ENCODE measurements at places on chromosomes 2 and 18.

GRCh38 chr2:227228061-227228667, 63.7 kb downstream of the COL4A3 start:
- no peak for DNase-seq

GRCh38 chr2:23452853-23453420, 68.0 kb downstream of the KLHL29 start:
- DNase-seq, result peak; percentile 30

DNA sequence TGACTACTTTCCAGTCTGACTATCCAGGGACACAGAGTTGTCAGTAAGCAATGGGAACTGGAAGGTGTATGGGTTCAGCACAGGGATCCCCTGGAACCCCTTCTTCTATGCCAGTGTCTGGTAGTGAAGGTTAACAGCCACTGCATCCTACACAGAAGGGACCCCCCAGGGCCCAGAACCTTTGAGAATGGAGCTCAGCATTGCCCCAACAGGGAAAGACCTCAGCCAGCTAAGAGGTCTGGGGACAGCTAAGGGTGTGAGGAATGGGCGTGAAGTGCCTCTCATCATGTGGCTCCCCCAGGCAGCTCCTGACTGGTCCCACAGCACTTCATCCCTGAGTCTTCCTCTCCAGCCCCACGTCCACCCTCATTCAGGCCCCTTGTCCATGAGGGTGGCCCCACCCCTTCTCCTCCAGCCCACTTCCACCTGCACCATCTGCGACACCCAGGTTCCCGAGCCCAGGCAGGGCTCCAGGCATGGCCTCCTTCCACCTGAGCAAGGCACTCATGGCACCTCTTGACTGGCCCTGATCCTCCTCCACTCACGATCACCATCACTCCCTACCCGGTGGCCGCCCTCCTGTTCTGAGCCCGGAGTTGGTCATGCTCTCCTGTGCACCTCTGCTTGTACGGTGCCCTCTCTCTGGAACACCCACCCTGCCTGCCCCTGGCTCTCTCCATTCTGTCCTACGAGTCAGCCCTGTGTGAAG, 77.1 kb downstream of the SFXN5 start:
- no peak for DNase-seq

GRCh38 chr2:239926587-239927232, 98.4 kb downstream of the NDUFA10 start:
- DNase-seq, result no peak

GRCh38 chr2:69514819-69515218, 77.6 kb upstream of the NFU1 start:
- DNase-seq, result no peak

GRCh38 chr18:21955757-21956652, 213.4 kb upstream of the GATA6 start:
- peak; percentile 79 for DNase-seq

GRCh38 chr2:237299906-237300305, 114.1 kb downstream of the COL6A3 start:
- peak; percentile 91 for DNase-seq

DNA sequence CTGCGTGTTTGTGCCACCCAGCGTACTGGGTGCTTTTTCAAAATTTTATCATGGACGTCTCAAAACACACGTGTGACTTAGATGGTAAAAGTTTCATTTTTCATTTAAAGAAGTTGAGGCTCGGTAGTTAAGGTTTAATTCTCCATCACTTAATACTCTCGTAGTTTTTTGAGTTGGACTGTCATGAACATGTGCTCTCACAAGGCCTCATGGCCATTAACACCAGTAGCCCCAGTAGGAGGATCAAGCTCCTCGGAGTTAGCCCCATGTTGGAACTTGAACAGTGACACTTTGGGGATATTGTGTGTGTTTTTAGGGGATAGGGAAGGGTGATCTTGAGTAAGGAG, 15.3 kb downstream of the NMUR1 start:
- DNase-seq, result no peak

DNA sequence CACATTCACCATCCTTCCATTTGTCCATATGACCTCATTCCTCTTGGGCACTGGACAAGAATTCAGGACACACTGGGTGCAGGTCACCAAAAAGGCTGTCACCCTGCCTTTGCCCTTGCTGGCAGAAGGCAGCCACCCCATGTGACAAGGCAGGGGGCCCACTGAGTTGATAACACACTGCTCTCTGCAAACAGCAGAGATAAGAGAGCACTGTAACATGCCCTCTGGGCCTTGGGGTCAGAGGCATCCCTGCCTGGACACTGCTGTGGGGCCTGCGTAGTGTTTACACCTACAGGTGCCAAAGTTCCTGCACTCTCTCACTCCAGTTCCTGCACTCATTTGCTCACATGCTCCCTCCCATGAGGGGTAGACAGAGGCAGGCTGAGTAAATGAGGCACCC, 344.7 kb upstream of the TCF4 start:
- no peak for DNase-seq

GRCh38 chr2:24304098-24304497, 56.2 kb downstream of the ITSN2 start:
- DNase-seq, result peak; percentile 96

DNA sequence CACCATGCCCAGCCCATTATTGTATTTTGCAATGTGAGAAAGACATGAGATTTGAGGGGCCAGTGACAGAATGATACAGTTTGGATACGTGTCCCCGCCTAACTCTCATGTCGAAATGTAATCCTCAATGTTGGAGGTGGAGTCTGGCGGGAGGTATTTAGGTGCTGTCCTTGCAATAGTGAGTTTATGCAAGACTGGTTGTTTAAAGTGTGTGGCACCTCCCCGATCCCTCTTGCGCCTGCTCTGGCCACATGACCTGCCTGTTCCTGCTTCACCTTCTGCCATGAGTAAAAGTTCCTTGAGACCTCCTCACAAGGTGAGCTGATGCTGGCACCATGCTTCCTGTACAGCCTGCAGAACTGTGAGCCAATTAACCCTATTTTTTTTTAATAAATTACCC, 16.6 kb downstream of the CNDP1 start:
- no peak for DNase-seq

DNA sequence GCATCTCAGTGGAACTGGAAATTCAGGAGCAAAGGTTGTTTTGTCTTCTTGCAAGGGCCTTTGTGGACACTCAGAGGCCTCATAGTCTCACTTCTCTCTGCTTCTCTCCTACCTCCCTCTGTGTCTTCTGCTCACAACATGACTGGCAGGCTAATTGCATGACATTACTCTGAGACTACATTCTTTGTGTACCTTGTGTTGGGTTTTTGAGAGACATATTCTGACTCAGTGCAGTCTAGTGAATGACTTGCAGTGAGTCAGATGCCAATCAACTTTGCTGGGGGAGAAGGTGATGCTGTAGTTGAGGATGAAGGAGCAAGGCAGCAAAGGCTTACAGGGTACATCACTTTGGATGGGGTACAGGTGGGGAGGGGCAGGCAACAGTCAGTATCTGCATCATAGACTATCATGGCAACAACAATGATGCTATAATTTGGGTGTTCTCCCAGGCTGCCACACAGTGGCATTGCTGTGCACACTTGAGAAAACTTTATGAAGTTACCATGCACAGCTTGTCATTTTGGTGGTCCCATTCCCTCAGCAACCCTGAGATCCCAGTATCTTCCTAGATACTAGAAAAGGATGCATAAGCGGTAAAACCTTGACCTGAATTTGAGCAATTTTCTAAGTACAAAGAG, 69.3 kb upstream of the SLC16A14 start:
- DNase-seq, result no peak

DNA sequence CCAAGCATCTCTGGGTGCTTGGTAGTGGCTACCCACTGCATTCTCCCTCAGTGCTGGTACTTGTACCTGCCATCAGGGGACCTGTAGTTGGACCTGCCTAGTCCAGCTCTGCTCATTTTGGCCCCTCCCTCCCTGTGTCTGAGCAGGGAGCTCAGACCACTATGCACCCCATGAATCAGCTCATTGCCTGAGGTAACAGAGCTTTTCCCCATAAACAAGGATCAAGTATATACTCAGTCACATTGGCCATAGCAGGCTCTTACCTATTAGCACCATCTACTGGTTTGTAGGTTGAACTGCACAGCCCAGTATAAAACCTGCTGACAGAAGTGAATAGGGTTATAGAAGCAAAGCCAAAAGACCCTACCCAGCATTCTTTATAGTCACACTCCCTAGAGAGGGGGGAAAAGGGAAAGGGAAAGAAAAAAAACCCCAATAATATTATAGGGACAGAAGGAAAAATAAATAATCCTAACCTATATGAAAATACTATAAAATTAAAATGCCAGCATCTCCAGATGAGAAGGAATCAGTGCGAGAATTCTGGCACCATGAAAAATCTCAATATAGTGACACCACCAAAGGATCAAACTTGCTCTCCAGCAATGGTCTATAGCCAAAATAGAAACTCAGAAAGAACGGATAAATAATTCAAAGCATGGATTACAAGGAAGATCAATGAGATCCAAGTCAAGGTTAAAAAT, 6.9 kb upstream of the FLACC1 start:
- DNase-seq, result peak; percentile 73

GRCh38 chr2:34892766-34893165, 1293.7 kb upstream of the FAM98A start:
- no peak for DNase-seq

- no peak for DNase-seq
Measured at GRCh38 chr2:175806125-175806490, 196.0 kb downstream of the LNPK start.

- DNase-seq, result peak; percentile 63
Measured at GRCh38 chr2:29063646-29064345, 10.5 kb downstream of the PCARE start.

GRCh38 chr2:105469781-105470180, 70.9 kb upstream of the FHL2 start:
- DNase-seq, result no peak

DNA sequence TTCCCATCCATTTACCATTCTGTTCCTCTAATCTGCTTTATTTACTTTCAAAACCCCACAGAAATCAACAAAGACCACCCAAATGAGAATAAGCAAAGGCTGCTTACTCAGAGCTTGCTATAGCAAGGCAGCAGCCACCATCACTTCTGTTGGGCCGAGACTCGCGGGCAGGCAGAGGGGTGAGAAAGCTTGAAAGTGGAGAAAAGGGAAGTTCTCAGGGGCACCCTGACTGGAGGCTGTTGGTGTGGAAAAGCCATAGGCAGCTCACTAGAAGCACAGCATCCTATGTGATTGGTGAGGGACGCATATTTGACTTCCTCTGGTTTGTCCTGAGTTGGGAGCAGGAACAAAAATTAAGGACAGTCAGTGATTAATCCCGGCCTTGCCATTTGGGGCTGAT, 269.7 kb upstream of the THSD7B start:
- DNase-seq, result no peak

- no peak for DNase-seq
Measured at GRCh38 chr2:134027980-134028379, 225.9 kb upstream of the MGAT5 start.

DNA sequence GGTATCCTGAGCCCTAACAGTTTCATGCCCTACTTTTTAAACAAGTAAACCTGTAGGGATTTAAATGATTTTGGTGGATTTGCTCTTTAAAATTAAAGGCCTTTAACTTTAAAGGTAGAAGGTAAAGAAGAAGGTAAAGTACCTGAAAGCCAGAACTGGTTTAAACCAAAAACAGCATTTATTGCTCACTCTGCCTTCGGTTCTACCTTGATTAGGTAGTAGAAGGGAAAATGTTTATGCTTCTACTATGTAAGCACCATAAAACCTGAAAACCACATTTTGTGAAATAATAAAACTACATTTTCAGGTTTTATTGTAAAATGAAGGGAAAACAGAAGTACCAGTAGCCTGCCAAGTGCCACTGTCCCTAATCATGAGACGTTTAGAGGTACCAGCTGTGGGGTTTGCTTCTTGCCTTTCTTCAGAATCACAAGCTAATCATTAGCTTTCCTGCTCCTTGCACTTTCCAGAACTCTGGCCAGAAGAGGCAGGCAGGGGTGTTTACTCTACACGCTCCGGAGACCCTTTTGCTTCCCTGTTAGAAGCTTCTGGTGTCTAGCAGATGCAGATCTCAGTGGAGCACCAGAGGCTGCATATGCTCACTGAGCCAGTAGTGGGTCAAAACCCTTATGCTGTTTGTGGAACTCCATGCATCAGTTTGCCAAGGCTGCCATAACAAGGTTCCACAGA, 33.3 kb downstream of the RPIA start:
- DNase-seq, result no peak

DNA sequence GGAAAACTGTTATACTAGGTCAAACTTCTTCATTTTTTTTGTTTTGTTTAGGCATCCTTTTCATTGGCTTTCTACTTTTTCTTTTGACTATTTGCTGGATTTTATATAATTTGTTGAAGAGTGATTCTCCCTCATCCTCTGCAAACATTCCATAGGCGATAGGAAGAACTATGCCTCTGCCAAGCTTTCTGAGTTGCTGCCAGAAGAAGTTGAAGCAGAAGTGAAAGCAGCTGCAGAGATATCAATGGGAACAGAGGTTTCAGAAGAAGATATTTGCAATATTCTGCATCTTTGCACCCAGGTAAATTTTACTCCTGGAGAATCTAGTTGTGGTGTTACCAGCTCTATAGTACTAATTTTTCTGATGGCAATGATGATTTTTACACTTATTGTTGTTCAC, 25.4 kb downstream of the NOP58 start:
- peak; percentile 49 for DNase-seq

DNA sequence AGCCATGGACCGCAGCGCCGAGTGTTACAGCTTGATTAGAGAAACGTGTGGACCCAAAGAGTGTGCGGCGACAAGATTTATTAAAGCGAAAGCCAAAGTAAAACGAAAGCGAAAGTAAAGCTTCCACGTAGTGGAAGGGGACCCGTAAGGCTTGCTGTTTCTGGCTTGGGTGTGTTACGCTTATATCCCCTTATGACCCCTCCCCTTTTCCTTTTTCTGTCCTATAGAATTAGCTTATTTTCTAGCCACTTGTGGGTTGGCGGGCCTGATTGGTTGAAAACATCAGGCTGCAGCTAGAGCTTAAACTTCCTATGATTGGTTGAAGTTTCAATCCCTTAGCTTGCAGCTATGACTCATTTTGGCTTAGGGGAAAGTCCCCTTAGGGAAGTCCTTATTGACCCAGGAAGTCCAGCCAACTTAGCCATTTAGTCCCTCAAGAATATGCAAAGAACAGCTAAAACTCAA, 969.7 kb downstream of the DCDC2C start:
- DNase-seq, result no peak

DNA sequence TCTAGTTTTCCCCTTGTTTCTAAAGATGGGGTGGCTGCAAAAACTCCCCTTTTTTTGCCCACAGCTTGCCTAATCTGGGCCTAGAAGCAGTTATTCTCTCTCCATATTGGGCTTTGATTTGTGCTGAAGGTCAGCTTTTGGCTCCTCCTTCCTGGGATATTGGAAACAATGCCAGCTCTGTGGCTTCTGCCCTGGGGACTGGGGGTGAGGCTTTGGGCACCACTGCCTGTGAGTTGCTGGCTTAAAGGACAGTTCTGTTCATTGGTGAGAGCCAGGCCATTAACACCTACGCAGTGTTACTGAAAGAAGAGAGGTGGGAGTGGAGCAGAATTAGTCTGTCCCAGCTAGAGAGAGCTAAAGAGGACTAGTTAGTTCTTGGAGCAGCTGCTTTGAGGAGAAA, 4.3 kb downstream of the UBXN2A start:
- no peak for DNase-seq

GRCh38 chr2:105712166-105712915, 32.4 kb upstream of the NCK2 start:
- DNase-seq, result peak; percentile 53

GRCh38 chr18:8882632-8883408, 177.5 kb downstream of the MTCL1 start:
- DNase-seq, result no peak

Data from fibroblast of pulmonary artery (primary cell).